Stimulated activated CD4-positive, alpha-beta T cell treated with anti-CD3 and anti-CD28 coated beads, TNF-alpha, amount 100 ng/mL, for 24 hours (primary cell): ENCODE measurements at places on chromosomes 5 and 9.

GRCh38 chr5:112418659-112419163, 366 bp downstream of the EPB41L4A start:
- no peak for DNase-seq

GRCh38 chr9:136218271-136218670, 13.3 kb upstream of the LHX3 start:
- DNase-seq = no peak

- no peak for DNase-seq
Observed at GRCh38 chr9:16316456-16316855, 554.0 kb downstream of the BNC2 start.

DNA sequence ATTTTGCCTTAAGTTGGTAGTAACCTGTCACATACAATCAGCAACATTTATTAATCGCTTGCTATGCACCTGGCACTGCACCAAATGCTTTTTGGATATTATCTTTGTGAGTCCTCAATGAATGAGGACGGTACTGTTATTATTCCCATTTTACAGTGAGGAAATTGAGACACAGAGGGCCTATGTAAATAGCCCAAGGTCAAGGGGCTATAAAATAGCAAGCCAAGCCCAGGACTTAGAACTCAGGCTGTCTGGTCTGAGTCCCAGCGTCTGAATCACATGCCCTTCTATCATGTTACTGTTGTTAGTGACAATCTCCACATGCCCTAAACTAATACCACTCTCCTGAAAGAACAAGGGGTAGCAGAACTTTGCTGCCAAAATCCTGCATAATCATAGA, 60.0 kb downstream of the ERAP1 start:
- no peak for DNase-seq

DNA sequence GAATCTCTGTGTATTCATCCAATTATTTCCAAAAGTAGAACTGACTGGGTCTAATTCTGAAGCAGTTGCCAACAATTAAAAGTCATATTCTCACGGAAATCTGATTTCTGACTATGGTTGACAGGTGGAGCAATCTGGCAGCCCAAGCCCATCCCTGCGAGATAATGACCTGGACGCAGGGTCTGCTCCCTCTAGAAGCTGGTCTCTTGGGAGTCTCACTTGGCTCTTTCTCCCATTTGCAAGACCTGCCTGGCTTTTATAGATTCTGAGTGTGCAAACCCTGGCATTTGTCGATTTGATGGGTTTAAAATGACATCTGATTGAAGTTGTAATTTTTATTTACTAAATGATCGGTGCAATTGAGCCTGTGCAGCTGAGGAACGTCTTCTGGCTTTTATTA, 49.4 kb upstream of the NEURL1B start:
- no peak for DNase-seq

- no peak for DNase-seq
Observed at GRCh38 chr5:952597-953271, 55.9 kb upstream of the NKD2 start.

- no peak for DNase-seq
Observed at GRCh38 chr9:4581861-4582565, 80.1 kb upstream of the PLPP6 start.

DNA sequence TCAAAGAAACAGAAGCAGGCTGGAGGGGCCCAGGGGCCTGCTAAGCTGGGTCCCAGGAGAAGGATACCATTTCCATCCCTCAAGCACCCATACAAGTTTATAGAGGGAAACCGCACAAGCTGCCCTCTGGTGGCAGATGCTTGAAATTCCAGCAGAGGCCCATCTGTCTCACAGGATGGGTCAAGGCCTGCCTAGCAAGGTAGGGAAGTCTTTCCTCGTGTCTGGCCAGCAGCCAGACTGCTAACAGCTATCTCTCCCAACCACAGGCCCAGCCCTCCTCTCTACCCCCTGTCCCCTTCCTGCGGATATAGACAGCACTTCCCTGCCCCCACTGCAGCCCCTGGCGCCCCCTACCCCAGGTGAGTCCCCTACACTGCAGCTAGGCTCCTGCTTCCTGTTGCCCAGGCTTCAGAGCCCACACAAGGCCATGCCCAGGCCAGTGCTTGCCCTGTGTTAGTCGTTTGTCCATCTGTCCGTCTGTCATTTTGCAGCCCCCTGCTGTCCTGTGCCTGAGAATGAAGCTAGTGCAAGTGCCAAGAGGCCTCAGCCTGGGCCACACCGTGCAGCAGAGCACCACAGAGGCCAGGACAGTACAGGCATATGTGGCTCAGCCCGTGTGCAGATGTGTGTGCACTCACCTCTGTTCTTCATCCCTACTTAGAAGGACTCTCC, 26.2 kb downstream of the TCF7 start:
- peak; percentile 49 for DNase-seq

DNA sequence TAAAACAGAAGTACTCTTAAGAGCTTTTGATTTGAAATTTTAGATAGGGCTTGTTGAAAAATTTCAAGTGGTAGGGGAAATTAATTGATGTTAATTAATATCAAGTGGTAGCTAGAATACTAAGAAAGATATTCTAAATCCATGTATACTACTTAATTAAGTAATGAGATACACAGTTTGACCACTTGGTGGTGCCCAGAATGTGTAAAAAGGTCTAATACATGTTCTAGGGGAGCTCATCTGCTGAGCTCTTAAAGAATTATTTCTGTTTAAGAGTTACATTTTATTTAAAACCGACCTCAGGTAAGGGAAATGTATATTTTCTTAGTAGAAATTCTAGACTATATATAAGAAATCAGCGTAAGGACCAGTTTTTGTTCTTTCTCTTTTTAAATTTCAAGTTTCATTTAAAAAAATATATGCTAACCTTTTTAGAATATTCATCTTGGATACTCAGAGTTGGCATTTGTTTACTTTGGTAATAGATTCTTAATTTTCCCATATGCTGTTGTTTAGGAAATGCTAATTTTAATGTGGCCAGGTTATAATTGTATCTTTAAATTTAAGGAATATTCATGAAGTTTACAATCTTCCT, 61.5 kb downstream of the LNPEP start:
- no peak for DNase-seq

- DNase-seq = no peak
Observed at GRCh38 chr5:79420248-79420647, 93.7 kb downstream of the HOMER1 start.

- no peak for DNase-seq
Observed at GRCh38 chr5:131792896-131793295, 3.9 kb downstream of the FNIP1 start.

GRCh38 chr5:148827723-148828122, 1.3 kb downstream of the ADRB2 start:
- DNase-seq = no peak

DNA sequence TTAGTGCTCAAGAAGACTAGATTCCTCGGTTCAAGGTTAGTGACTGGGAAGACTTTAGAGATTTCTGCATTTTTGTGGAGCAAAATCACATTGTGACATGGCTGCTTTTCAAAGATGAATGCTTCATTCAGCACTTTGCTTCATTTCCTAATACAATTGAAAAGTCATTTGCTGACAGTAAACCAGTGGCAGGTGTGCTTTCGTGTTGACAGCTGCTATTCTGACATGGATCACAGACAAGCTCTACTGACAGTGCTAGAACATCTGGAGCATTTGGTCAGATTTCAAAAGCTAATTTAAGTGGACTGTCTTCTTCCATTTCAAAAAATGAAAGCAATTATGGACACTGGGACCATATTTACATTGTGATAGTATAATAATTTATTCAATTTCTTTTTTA, 1060.1 kb downstream of the PTPRD start:
- DNase-seq = no peak

DNA sequence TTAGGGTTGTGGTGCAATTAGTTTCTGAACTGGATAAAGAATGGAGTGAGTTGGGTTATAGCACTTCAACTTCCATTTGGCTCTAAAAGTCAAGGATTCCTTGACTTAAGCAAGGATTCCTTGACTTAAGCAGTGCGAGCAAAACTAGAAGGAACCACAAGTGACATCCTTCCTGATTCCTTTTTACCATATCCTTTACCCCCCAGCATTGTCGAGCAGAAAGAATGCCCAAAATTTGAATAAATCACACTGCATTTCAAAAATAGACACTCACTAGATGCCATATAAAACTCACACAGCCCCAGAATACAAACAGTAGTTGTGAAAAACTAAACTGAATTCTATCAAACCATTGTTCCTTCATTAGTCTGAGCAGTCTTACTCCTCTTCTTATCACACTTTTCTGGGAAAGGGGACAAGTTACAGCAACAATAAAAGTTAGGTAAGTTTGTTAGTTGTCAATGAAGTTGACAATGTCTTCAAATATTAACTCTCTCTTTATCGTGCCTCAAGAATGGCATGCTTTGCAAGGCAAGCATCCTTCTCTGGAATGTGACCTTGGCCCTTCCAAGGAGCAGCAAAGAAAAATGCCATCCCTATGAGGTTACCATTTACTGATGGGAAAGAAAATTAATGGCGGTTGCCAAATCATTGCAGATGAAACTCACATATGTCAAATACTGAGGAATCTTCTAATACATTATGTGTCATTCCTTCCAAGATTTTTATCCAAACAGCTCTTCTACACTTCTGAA, 273.3 kb upstream of the ANKRD55 start:
- DNase-seq = no peak

- no peak for DNase-seq
Observed at GRCh38 chr9:135075234-135076142, 12.0 kb upstream of the OLFM1 start.

- no peak for DNase-seq
Observed at GRCh38 chr9:117286245-117286644, 128.6 kb downstream of the ASTN2 start.

DNA sequence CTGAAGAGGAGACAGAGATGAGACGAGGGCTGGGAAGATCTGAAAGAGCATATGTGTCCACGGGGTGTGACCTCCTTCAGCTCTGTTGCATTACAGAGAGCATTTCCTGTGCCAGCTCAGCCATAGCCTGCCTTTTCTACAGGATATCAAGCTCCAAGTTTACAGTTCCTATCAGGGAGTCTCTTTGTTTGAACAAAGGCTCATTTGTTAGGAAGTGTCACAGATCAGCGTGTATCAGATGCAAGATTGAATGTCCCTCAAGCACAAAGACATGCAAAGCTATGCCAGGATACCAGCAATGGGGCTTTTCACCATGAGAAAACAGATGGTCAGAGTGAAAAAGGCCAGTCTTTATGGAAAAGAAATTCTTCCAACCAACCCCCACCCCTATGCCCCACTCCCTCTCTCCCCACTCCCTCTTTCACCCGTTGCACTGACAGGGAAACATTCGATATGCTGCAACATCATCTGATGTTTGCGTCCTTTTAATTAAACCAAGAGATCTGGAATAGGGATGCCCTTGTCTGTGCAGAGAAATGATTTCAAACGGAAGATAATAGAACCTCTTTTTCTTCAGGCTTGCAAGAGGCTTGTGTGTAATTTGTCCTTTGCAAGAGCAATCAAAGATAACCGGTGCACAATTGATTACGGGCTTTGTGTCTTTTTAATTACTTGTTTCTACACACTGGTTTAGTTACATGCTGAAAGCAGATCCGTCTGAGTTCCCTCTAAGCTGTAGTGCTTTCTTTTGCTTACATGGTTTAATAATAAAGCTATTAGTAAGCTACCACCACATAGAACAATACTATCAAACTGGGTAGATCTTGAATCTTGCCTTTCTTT, 263.1 kb upstream of the RGMB start:
- DNase-seq = no peak

DNA sequence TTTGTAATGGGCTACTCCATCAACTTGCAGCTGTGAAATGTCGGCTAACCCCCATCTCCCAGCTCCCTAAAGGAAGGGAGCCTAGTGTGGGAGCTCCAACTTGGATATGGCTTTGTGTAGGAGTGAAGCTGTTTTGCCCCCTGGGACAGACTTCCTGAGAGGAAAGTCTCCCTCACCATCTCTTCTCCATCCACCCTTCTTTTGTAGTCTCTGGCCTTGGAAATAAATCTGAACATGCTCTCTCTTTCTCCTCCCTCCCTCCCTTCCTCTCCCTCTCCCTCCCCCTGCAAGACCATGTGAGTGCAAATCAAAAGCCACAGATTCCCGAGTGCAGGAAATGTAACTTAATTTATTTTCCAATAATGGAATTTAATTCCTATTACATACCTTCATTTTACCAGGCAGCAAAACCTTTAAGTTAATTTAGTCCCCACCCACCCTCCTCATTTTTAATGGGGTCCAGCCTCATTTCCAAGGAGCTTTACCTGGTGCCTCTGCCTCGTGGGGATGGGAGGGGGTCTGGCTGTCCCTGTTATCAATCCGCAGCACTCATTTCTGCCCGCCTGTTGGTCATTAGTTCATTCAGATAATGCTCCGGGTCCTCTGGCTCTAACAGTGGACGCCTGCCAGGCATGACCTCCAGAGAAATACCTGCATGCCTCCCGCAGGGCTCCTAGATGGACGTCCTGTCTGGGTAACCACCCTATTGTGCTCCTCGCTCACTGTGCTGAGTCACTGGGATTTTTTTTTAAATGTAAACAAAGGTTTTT, 122.9 kb upstream of the TAF11L2 start:
- no peak for DNase-seq

- no peak for DNase-seq
Observed at GRCh38 chr9:121648799-121649198, 2.6 kb upstream of the DAB2IP start.

GRCh38 chr5:41416336-41416735, 94.1 kb downstream of the PLCXD3 start:
- no peak for DNase-seq

- DNase-seq = no peak
Observed at GRCh38 chr9:134773842-134774241, 106.8 kb upstream of the FCN2 start.

- DNase-seq = peak; percentile 9
Observed at GRCh38 chr5:77379558-77380061, 112.5 kb downstream of the WDR41 start.

- no peak for DNase-seq
Observed at GRCh38 chr5:85484982-85485574, 1100.4 kb upstream of the EDIL3 start.

DNA sequence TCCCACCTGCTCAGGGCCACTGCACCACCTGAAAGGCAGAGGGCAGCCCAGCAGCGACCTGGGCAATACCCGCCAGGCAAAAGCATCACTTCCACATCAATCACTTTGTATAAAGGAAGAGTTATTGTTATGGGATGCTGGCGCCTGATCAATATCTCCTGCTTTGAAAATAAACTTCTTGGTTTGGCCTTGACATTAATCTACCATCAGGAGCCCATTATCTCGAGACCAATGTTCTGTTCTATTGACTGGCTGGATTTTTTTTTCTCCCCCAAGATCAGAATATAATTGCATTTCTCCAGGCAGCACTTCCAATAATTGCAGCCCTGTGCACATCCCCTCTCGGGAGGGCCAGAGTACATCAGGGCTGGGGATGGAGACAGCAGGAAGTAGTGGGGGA, 44.4 kb upstream of the SAP30L start:
- no peak for DNase-seq

DNA sequence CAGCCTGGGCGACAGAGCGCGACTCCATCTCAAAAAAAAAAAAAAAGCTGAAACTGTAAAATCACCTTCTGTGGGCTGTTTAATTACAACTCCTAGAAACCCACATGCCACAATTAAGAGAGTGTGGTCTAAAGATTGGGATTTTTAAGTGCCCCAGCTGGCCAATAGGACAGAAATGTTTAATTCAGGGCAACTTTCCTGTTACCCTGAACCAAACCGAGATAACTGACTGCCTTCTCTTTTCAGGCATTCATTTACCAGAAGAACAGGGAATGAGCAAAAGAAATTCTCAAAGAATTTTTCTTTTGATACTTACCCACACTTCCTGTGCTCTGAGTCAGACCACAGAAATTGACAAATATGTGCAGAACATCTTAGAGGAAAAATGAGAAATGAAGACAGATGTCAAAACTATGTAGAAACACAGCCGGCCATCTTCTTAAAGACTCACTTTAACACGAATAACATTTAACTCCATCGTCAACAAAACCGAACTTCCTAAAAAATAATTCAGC, 221.3 kb upstream of the DAPK1 start:
- no peak for DNase-seq

GRCh38 chr5:110321117-110321516, 405.4 kb downstream of the TMEM232 start:
- no peak for DNase-seq
